ENCODE measurements at places on chromosomes 7 and 10. TPM values are rescaled to one million over a fixed set of nuclear protein-coding genes. Genes with fewer than 3 reads are reported as not detected.

PIP gene
- total RNA-seq: 2.5 TPM

CTNNA3 gene
- 0.98 TPM for total RNA-seq

TCTN3 gene
- 15.2 TPM for total RNA-seq

- no peak for DNase-seq
These were observed 428.3 kb downstream of the TNS3 start for GRCh38 chr7:47153576-47153975.

DNA sequence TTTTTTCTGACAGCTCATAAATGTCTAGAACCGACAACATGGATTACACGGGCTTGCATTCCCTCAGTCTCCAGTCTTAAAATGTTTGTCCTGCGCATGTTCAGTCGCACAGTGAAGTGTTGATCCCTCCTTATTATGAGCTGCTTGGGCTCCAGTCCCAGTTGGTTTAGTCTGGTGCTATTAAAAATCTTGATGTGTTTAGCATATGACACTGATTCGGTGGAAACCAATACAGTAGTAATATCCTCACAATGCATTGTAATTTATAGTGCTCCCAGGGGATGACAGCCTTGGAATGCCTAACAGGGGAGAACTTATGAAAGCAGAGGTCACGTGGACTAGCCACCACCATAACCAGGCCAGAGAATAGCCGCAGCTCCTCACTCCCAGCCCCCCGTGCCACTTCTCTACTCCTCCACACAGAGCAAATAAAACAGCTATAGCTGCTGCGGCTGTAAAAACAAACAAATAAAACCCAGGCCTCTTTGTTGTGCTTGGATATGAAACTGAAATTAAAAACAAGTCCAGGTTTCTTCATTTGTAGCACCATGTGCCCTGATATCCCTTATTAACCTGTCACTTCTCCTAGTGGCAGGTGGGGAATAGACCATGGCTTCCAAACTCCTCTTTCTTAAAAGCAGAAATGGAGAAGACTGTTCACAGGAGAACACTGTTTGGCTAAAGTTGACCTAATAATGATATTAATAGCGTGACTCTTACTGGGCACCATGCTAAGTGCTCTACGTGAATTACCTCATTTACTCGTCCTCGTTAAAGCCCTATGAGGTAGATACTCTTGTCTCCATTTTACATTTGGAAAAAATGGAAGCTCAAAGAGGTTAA lies 7.7 kb downstream of the DPCD start:
- DNase-seq: no peak

FGFR2 gene
- 54.0 TPM for total RNA-seq

FOXK1 gene
- total RNA-seq: 28.5 TPM

GRCh38 chr7:149615690-149616270 lies 118.2 kb upstream of the ZNF746 start:
- no peak for DNase-seq

- no peak for DNase-seq
These were observed 207.7 kb upstream of the AHR start for GRCh38 chr7:17090751-17091150.

PRRT4 gene
- 7.6 TPM for total RNA-seq

- no peak for DNase-seq
These were observed 274.3 kb upstream of the LRRTM3 start for GRCh38 chr10:66651308-66652082.

DNA sequence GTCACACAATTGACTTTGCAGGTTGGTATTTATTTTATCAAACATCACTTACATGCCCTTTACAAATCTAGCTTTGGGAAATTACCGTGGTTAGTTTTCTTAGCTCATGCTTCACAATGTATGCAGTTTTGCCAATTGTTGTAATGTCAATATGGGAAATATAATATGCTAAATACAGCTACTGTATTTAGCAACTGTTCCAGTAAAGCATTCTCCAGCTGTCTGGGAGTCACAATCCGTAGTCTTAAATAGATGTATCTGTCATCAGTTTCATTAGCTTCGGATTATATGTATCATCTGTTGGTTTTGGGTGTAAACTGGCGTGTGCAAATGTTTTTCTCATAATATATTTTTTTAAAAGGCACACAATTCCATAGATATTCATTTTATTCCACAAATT lies 19.4 kb upstream of the AHR start:
- DNase-seq: no peak

GRCh38 chr10:22338931-22339330 lies 6.4 kb upstream of the SPAG6 start:
- no peak for DNase-seq

- no peak for DNase-seq
These were observed 19.2 kb downstream of the ANKRD7 start for GRCh38 chr7:118243695-118244094.

DNA sequence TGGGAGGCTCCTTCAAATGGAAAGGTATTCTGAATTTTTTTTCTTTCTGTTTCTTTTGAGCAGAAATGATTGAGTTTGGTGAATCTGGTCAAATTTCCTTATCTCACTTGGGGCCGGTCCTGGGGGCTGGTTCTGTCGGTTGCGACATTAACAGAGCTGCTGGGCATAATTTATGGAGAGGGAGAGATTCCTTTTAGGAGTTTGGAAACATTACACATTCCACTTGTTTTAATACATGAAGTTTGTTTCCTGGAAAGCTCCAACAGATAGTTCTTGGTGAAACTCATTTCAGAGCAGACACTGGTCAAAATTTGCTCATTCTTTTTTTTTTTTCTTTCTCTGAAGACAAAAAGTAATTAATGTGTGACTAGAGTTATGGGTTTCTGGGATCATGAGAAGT lies 129.9 kb downstream of the ABCA13 start:
- no peak for DNase-seq

SPOCK2 gene
- total RNA-seq: 46.9 TPM

DNA sequence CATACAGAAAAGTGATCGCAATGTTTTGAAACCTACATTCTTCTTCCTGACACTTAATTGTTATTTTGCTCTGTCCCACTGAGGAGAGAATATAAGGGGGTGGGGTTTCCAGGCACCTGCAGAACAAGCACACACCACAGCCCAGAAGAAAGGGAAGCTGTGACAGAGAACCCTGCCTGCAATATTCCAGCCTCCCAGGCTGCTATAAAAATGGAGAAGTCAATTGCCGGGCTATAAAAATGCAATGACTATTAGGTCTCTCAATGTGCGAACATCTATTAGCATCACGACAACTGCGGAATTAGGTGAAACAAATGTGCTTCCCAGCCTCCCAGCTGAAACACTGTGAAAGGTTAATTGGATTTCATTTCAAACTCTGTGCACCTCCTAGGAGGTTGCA lies 145.3 kb upstream of the FRMD4A start:
- DNase-seq: no peak

DNA sequence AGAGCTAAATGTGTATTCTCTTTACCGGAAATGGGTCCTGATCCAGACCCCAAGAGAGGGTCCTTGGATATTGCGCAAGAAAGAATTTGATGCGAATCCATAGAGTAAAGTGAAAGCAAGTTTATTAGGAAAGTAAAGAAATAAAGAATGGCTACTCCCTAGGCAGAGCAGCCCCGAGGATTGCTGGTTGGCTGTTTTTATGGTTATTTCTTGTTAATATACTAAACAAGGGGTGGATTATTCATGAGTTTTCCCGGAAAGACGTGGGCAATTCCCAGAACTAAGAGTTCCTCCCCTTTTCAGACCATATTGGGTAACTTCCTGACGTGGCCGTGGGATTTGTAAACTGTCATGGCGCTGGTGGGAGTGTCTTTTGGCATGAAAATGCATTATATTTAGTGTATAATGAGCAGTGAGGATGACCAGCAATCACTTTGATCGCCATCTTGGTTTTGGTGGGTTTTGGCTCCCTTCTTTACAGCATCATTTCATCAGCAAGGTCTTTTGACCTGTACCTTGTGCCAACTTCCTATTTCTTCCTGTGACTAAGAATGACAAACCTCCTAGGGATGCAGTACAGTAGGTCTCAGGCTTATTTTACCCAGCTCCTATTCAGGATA lies 60.4 kb downstream of the ARL4A start:
- DNase-seq: no peak

- no peak for DNase-seq
These were observed 1109.3 kb upstream of the LRRTM3 start for GRCh38 chr10:65816536-65816935.

SORCS1 gene
- 5.9 TPM for total RNA-seq

- DNase-seq: no peak
These were observed 384.0 kb downstream of the KCNMA1 start for GRCh38 chr10:77253556-77254064.

- DNase-seq: no peak
These were observed 73.9 kb upstream of the ARMC3 start for GRCh38 chr10:22853906-22854447.

FUOM gene
- 54.0 TPM for total RNA-seq

GRCh38 chr7:67593794-67594193 lies 597.2 kb downstream of the TYW1 start:
- no peak for DNase-seq

HIF1AN gene
- 16.9 TPM for total RNA-seq

- no peak for DNase-seq
These were observed 500.1 kb upstream of the ZMIZ1 start for GRCh38 chr10:78568620-78569019.

DNA sequence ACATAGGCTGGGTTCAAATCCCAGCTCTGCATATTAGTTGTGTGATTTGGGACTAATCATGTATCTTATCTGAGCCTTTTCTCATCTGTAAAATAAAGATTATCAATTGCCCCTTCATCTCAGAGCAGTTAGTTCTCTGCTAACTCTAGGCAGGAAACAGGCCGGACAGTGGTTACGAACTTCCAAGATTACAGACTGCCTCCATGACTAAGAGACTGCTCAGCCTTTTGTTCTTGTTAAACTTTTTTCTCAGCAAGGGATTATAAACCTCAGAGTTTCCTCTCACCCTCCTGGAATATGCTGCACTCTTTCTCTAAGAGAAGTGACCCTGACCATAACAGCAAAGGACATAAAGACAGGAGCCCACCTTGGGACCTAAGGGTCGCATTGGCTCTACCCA lies 52.5 kb upstream of the NFKB2 start:
- no peak for DNase-seq

DNA sequence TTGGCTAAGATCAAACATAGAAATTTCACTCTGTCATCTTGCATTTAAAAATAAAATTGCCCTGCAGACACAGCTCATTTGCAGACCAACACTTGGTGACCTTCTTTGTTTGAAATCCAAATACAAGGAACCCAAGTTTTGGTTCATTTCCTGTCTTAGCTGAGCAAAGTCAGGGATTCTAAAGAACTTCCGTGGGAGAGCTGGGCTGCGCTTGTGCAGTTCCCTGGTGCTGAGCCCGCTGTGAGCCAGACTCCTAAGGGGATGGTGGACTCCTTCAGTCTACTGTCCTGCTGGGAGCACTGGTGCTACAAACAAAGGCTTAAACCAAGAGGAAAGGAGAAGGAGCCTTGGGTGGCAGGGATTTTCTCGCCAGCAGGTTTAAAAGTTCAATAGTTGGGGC lies 60.0 kb downstream of the MYOF start:
- DNase-seq: no peak

- no peak for DNase-seq
These were observed 120.0 kb downstream of the MALRD1 start for GRCh38 chr10:19168584-19168983.

- no peak for DNase-seq
These were observed 125.3 kb downstream of the HTR7 start for GRCh38 chr10:90732581-90732980.

Data from vagina (tissue), 2 donors.